Esophagus squamous epithelium (tissue), 5 donors: ENCODE measurements at places on chromosomes 11 and 22.

GRCh38 chr11:121740902-121741301 lies 288.1 kb upstream of the SORL1-AS1 start:
- no peak for DNase-seq

- no peak for DNase-seq
These were observed 9.8 kb downstream of the ARRB1 start for GRCh38 chr11:75341612-75342011.

DNA sequence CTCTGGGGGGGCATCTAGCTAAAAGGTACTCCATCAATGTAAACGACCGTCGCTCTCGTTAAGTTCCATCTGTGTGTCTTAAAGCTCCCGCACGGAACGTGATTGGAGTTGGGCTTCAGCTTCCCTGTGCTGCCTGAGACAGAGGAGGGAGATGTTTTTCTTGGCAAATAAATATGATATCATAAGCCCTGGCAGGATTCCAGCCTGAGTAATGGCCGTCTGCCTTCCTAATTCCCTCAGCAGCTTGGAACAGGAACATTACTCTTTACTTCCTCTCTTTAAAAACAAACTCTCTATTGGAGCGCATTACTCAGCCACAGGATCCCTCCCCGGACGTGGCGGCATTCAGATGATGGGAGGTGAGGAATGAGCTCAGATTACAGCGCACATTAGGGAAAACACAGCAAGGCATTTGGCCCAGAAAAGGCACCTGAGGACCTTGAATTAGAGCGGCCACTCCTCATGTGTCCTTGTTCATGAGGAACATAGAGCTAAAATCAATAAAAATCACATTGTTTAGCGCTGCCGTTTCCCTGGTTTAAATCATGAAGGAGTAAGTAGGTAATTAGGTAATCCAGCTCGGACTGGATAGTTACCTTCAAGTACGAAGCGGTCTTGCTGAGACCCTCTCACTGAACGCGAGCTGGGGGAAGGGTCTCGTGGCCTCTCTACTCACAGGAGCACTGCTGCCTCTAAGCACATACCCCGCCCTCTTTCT lies 230.4 kb downstream of the ST3GAL4 start:
- no peak for DNase-seq

DNA sequence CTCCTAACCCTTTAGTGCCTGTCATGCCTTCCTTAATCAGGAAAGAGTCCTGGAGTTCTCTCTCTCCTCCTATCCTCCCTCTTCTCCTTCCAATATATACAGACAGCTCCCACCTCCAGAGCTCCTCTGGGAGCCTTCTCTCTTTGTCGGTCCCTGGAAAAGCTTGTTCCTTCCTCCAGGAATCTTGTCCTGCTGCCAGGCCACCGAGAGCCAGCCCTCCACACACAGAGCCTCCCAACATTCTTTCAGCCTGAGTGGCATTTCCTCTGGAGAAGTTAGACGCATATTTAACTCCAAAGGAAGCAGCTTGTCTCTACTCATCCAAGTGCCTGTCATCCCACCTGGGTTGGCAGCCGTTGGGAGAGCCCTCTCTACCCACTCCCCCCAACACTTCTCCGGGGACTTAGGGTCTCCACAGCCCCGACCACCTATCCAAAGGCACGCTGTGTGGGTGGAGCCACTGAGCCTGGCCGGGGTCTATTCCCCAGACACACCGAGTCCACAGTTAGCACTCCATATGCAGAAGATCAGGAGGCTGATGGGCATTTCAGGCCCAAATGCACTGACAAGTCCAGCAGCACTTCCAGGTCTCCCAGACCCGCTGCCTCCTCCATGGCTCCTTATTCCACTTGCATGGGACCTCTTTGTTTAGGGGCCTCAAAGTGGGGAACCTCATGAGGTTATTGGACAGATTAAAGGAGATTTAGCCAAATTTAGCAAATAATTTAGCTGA lies 31.1 kb downstream of the DKK3 start:
- DNase-seq = no peak

- DNase-seq = no peak
These were observed 26.2 kb downstream of the ELF5 start for GRCh38 chr11:34487430-34487829.

GRCh38 chr11:47587039-47587716 lies 700 bp downstream of the FAM180B start:
- no peak for DNase-seq

DNA sequence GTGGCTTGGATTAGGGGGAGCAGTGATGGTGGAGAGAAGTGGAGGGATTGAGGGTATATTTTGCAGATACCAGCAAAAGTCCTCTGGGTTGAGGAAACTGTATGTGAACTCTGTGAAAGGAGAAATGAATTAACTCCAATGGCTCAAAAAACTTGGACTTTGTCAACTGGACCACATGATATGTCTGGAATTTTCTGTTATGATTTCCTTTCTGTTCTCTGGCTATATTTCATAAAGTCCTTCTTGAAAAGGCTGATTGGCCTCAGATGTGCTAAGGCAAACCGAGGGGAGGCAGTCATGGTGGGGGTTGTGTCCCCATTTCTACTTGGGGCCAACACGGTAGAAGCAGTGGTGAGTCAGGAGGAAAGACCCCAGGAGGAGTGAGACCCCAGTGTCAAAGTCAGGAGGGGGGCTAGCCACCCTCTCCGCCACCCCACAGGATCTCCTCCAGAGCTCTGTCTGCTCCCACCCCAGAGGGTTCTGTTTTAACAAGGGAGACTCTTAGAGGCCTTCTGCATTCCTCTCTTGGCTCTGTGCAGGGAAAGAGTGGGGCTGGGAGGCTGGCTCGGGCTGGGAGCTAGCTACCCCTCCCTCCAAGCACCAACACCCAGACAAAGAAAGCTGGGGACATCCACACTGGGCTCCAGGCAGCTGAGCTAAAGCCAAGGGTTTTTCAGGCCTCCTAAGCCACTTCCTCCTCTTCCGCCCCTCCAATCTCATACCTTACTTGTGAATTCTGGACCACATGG lies 13.8 kb downstream of the CHRDL2 start:
- no peak for DNase-seq

GRCh38 chr11:118705111-118705741 lies 25.8 kb upstream of the TREH start:
- no peak for DNase-seq

- DNase-seq = no peak
These were observed 455.0 kb downstream of the BRD1 start for GRCh38 chr22:49372530-49373288.

DNA sequence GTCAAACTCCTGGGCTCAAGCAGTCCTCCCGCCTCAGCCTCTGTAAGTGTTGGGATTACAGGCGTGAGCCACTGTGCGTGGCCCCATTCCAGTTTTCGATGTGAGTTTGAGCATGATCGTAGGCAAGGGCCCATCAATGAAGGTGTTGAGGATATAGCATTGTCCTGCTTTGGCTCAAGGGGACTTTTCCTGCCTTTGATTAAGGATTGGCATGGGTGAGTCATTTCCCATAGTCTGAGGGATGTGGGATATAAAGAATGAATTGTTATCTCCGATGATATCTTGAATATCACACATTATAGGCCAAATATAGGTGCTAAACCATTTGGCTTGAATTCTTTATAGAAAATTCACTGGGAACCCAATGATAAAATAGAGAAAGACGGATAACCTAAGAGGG lies 30.4 kb downstream of the STIM1 start:
- no peak for DNase-seq

DNA sequence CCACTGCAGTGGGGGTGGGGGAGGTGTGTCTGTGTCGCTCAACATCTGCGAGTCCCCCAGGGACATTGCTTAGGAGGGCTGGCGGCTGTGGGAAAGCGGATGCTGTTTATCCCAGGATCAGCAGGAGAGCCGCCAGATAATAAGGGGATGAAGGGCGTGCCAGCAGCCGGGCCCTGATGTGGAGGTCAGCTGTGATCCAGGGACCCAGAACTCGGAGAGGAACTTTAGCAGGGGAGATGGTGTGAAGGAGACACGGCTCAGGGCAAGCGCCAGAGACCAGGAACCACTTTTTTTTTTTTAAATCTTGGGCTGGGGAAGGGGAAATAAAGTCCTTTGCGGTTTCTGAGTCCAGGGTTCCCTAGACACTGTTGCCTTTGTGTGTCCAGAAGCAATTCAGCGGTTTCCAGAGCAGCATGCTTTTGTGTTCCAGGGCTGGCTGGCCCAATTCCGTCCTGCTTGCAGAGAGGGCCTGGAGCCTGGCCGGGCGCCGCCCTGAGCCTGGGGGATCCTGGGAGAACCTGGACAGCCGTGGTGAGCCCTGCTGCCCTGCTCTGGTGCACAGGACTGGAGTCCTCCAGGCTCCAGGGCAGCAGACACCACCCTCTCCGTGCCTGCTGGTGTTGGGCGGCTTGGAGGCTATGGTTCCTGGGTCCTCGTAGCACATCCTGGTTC lies at the start of gene GRAMD4:
GRAMD4 (plus strand) TSS at position 557 of the 672 bp plus-strand sequence. CDS start 6,414 bp downstream, outside the sequence.
- no peak for DNase-seq

DNA sequence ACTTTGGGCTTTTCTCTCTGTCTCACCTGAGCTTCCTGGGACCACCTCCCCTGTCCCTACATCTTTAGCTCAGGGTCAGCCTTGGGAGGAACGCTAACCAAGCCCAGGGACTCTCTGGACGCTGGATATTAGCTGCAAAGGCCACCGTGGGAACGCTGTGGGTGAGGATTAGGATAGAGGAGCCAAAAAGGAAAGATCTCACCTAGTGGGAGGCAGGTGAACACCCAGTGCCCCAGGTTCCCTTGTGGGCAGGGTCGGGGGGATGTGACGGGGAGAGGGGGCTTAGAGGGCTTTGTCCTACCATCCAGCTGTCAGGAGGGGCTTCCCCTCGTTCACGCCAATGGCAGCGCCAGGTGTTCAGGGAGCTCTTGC lies 50.2 kb downstream of the LINC01488 start:
- DNase-seq = no peak

- DNase-seq = no peak
These were observed 27.9 kb upstream of the MOB2 start for GRCh38 chr11:1514336-1515061.

DNA sequence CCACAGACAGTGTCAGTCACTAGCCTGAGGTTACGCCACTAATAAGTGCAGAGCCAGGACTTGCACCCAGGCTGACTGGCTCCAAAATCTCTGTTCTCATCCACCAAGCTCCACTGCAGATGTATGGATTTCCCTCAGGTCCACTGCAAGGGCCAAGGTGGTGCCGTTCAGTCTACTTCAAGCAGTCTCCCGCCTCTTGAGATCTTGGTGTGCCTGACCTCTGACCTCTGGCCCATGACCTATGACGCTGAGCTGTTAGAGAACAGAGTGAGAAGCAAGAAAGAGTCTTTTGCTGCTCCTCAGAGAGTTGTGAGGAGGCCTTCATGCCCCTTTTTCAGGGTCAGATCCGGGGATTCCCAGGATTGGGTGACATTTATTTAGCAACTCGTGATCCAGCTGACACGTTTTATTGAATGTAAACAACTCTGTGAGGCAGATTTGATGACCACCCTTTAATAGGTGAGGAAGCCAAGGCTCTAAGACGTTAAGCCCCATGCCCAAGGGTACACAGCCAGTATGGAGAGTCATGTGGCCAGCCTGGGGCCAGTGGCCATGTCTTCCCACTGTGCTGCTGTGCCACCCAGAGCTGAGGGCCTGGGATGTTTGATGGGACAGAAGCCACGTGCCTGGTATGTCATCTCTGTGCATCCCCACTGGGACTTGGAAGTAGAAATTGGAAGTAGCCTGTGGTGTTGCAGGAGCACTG lies 25.2 kb downstream of the DCPS start:
- no peak for DNase-seq

- DNase-seq = no peak
These were observed 37.5 kb downstream of the ATG16L2 start for GRCh38 chr11:72851726-72852125.

- no peak for DNase-seq
These were observed 17.9 kb upstream of the MUC6 start for GRCh38 chr11:1054143-1055108.

DNA sequence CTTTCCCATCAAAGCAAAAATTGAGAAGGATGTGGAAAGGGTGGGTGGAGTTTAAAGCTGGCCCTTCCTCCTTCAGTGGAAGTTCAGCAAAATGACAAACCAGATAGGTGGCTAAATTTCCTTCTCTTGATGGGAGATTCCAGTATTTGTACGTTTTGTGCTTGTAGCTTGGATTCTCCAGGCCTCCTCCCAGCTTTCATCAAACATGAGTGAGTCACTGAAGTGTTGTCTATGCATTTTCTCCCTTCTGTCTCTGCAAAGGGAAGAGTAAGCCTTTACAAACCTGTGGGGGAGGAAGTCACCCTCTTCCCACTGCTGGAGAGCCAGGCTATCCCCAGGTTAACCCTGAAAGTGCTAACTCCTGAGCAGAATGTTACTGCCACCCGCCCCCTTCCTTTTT lies 6.4 kb downstream of the MARK2 start:
- no peak for DNase-seq

DNA sequence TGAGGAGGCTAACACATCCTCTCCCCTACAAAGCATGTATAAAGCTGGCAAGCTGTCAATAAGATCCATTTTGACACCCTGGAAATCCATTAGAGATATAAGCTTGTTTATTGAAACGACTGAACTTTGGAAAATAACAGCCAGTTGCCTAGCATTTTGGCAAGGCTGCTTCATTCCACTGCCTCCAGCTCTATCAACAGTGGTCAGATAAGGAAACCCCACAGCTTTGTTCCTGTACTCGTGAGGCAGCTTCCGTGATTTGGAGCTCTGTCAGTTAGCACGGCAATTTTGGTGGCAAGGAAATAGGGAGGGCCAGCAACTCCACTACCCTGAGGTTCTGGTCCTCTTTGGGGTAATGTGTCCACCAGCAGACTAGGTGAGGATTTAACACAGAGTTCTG lies 2.0 kb upstream of the OR51S1 start:
- no peak for DNase-seq

- DNase-seq = no peak
These were observed 41.3 kb upstream of the HSD17B12 start for GRCh38 chr11:43639224-43639623.
